ENCODE measurements at places on chromosomes 6 and 20. TPM values are rescaled to one million over a fixed set of nuclear protein-coding genes. Genes with fewer than 3 reads are reported as not detected.

Gene PPP2R5D
- total RNA-seq, result 44.2 TPM

Gene KIAA1755
- not detected for total RNA-seq

Gene GTSF1L
- total RNA-seq, result not detected

Gene SLC2A4RG
- 98.4 TPM for total RNA-seq

Gene WFDC10B
- total RNA-seq, result not detected

Gene ENPP1
- total RNA-seq, result not detected

Gene KIF13A
- 0.20 TPM for total RNA-seq

Data from activated naive CD4-positive, alpha-beta T cell treated with anti-CD3 and anti-CD28 coated beads, Interleukin-2, amount 10 ng/mL, durations not matched to agents 5 hours and 36 hours (primary cell).